ENCODE measurements at places on chromosomes 1 and 21.

DNA sequence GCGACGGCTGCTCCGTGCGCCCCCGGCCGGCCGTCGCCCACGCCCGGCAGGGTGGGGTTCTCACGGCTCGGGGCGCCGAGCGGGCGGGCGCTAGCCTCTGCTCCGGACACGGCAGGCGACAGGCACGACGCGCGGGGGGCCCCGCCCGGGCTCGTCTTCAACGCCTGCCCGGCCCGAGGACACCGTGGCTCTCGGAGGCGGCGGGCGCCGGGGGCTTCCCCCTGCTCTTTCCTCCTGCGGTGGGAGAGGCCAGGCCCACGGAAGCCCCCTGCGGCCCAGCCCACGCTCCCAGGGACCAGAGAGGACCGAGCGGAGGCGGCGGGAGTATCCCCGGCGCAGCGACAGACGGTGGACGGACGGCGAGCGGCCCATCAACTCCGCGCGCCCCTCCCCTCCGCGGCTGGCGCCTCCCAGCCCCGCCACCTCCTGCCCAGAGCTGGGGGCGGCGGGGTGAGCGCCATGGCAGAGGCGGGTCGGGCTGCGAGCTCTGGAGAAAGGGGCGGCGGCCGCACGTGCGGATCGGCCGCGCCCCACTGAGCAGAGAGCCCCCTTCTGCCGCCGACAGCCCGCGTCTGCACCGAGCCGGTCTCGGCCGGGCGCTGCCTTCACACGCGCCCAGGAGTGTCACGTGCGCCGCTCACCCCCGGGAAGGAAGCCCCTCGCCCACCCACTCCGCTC lies at the start of the genes SHE and TDRD10:
Gene SHE (minus strand): TSS at position 347 of the 678 bp plus-strand sequence. CDS start 386 bp downstream, outside the sequence.
Gene TDRD10 (plus strand): TSS at position 154 of the 678 bp plus-strand sequence. CDS start 4,685 bp downstream, outside the sequence.
- DNase-seq = no peak

DNA sequence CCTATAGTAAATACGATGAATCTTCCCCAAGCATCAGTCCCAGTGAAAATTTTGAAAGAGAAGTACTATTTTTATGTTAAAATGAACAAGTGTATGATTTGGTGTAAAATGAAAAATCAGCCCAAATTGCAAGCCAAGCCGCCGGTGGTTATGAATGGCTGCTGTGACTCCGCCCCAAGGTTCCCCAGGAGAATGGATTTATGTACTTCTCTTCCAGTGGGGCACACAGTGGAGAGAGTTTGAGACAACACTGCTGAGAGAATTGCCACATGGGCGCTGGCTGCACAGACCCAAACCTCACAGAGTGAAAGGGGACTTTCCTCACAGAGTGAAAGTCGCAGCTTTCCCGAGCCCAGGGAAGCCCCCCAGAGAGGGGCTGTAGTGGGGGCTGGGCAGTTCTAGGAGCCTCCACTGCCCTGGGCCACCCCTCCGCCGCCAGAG lies 24.0 kb downstream of the CDK18 start:
- DNase-seq = no peak

DNA sequence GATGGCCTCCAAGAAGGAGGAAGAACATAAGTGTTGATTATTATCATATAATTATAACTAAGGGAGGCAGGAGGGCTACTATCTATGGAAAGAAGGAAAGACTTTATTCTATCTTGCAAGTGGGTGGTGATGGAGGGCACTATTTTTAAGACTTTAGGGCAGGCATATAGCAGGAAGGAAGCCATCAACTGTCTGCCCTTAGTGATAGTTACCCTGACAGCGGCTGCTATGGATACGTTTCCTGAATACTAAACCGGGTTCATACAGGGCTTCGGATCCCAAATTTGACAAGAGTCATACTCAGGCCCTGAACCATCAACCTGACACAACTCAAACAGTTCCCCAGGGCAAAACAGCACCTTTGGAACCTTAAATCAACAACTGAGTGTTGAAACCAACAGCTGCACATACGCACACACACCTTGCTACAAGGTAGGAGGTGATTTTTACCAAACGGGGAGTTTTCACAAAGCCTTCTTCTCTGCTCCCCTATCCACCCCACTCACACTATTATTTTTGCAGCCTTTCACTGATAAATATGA lies 397.2 kb downstream of the OMA1 start:
- DNase-seq = no peak

DNA sequence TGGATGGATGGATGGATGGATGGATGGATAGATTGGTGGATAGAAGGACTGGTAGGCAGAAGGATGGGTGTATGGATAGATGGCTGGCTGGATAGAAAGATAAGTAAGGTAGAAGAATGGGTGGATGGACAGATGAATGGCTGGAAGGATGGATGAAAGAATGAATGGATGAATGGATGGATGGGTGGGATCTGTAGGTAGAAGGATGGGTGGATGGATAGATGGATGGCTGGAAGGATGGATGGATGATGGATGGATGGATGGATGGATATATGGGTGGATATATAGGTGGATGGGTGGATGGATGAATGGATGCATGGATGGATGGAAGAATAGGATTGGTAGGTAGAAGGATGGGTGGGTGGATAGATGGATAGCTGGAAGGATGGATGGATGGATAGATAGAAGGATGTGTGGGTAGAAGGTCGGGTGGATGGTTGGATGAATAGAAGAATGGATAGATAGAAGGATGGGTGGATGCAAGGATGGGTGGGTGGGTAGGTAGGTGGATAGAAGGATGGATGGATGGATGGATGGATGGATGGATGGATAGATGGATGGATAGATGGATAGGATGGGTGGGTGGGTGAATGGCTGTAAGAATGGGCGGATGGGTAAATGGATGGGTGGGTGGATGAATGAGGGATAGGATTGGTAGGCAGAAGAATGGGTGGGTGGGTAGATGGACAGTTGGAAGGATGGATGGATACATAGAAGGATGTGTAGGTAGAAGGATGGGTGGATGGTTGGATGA lies 7.5 kb downstream of the MASP2 start:
- no peak for DNase-seq

GRCh38 chr1:7561331-7561921 lies 209.7 kb upstream of the VAMP3 start:
- DNase-seq = no peak

DNA sequence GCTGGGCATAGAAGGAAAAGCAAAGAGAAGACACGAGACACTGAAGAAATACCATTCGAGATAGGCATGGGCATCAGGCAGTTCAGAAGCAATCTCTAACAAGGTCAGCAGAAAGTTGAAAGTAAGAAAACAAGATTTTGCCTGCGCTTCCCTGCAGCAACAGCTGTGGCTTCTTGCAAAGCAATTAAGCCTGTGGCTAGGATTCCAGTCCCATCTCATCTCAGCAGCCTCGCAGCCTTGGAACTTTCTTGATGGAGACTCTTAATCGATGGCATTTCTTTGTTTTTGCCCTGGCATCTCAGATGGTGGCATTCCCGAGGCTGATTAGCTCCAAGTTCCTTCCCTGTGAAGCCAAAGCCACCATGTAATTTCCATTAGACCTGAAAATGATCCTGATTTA lies 64.6 kb upstream of the SPAG17 start:
- DNase-seq = no peak

DNA sequence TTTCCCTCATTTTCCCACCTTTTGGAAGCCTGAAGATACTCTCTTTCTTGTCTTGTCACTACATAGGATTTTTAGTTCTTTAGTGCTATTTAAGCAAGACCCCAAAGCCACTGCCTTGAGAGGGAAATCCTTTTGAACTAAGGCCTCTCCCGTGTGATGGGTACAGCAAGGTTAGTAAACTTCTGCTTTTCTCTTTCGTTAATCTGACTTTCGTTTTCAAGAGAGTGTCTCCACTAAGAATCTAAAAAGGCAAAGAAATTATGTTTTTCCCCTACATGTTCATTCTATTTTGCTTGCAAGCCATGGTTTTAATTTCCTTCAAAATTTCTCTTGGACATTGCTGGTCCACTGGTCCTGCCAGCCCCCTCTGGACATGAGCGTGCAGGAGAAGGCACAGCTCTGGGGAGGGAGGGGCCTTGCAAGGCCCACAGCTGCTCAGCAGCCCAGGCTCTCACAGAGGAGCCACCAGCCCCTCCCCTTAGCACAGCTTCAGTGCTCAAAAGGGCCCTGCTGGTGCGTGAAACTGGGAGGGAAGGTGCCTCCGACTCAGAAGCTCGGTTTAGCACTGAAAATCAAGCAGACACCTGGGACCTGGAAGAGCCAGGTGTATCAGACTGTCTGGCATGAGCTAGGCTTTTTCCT lies 210.9 kb upstream of the GALNT2 start:
- no peak for DNase-seq

GRCh38 chr1:161956097-161956496 lies 67.6 kb downstream of the OLFML2B start:
- no peak for DNase-seq

GRCh38 chr1:181179279-181179986 lies 90.9 kb downstream of the IER5 start:
- no peak for DNase-seq

GRCh38 chr1:15276691-15277446 lies 29.8 kb downstream of the FHAD1 start:
- no peak for DNase-seq

GRCh38 chr1:63651161-63651701 lies 58.0 kb downstream of the PGM1 start:
- DNase-seq = peak; percentile 71

DNA sequence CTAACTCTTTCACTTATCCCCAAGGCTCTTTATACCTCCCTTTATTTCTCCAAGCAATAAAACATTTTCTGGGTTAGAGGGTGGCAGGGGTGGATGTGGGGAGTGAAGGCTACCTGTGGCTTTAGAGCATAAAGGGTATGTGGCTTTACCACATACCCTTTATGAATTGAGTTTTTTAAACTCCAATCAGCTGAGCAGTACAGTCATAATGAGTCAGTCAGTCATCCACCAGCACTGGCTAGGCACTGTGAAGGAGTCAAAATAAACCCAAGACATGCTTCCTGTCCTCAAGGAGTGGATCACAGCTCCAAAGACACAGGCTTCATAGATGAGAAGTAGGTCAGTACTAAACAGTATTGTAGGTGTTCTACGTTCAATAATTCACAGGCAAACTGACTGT lies 2.6 kb upstream of the TDRD10 start:
- DNase-seq = no peak

- no peak for DNase-seq
Measured at GRCh38 chr1:22665752-22666151, 12.7 kb downstream of the C1QB start.

DNA sequence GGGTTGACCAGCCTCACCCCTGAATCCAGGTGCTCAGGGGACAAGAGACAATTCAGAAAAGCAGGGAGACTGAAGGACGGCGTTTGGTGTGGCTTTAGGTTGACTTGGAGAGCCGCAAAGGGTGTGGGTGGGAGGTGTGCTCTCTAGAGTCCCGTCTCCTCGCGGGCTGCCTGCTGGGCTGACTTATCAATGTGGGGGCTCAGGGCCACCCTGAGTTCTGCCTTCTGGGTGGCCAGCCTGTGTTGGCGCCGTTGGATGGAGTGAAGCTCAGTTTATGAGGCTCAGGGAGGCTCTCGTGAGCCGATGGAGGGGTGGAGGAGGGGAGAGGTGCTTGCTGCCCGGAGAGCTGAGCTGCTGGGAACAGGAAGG lies 13.0 kb downstream of the GPR137B start:
- DNase-seq = no peak

DNA sequence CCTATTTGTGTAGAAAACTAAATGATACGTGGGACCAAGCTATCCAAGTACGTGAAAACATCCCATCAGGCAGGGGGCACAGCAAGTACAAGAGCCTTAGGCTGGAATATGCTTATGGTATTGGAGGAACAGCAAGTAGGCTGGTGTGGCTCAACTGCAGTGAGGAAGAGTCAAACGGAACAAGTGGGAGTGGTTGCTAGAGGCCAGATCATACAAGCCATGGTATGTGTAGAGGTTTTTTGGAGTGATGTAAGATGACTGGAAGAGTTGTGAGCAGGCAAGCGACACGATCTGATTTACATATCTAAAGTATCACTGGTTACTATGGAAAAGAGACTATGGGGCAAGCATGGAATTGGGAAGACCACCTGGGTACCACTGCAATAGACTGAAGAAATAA lies 27.8 kb downstream of the ELK4 start:
- DNase-seq = no peak

GRCh38 chr1:220189750-220190347 lies 82.4 kb downstream of the RAB3GAP2 start:
- DNase-seq = no peak

GRCh38 chr1:42936309-42937078 lies 22.2 kb downstream of the SLC2A1 start:
- no peak for DNase-seq

- no peak for DNase-seq
Measured at GRCh38 chr1:22643381-22643780, at the start of gene C1QC. Gene C1QC (plus strand): TSS chr1:22643633. CDS start chr1:22644024, 391 bp downstream.

DNA sequence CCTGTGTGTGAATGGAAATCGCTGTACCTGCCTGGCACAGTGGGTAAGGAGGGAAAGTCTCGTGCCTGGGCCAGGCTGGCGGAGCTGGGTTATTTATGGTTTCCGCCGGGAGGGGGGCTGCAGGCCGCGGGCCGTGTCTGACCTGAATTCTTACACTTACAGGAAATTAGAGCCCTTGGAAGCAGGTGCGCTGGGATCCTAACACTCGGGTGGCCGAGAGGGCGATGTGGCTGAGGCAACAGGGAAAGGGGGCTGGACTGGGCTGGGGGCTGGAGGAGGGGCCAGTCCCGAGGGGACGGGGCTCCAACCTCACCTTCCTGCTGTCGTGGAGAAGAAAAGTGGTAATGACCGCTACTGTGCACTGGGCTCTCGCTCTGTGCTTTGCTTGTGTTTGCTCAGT lies 109.4 kb upstream of the WNT4 start:
- no peak for DNase-seq

DNA sequence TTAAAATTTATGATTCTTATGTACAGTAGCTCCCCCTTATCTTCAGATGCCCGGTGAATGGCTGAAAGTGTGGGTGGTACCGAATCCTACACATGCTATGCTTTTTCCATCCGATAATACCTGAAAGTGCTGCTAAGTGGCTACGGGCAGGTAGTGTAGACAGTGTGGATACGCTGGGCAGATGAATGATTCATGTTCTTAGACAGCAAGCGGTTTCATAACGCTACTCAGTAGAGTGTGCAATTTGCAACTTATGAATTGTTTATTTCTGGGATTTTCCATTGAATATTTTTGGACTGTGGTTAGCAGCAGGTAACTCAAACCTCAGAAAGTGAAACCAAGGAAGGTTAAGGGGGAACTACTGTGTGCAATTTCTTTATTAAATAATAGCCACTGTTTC lies 7.5 kb downstream of the PCP4 start:
- no peak for DNase-seq

DNA sequence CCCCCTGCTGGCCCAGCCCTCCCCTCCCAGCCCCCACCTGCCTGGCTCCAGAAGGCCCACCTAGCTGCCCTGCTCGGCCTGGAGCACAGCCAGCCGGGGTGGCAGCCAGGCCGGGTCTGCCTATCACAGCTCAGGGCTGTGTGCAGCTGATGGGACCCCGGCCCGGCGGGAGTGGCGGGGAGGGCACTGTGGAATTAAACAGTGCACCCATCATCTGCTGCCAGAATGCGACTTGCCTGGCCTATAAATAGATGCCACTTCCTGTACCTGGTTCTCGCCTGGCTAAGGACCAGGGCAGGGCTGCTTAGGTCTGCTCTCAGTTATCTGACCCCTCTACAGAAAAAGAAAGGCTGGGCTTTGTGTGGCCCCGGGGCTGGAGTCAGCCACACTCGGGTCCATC lies 98.2 kb upstream of the VAMP3 start:
- DNase-seq = no peak

- DNase-seq = peak; percentile 31
Measured at GRCh38 chr21:23853796-23854379, 1753.4 kb downstream of the MRPL39 start.
